ENCODE measurements at places on chromosomes 3 and 15.

DNA sequence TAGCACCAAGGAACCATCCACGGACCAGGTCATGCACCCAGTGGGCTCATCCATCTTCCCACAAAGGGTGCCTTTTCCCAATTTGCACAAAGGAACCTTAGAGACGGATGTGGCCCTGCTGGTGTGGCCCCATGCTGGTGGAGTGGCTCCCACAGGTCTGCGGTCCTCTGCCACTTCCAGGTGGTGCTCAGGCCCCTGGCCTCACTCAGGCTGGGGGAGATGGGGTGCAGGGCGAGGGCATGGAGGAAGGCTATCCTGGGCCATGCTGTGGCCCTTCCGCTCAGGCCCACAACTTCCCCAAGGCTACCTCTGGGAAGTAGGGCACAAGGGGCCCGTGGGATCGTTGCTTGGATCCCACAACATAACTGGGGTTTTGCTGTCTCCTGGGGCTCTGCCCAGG is 5.2 kb upstream of the SYNM start:
- no peak for DNase-seq

- DNase-seq: no peak
Observed at GRCh38 chr3:101513419-101513986, 491 bp upstream of the SENP7 start.

GRCh38 chr3:39138804-39139415 is 14.5 kb downstream of the CSRNP1 start:
- DNase-seq: no peak

DNA sequence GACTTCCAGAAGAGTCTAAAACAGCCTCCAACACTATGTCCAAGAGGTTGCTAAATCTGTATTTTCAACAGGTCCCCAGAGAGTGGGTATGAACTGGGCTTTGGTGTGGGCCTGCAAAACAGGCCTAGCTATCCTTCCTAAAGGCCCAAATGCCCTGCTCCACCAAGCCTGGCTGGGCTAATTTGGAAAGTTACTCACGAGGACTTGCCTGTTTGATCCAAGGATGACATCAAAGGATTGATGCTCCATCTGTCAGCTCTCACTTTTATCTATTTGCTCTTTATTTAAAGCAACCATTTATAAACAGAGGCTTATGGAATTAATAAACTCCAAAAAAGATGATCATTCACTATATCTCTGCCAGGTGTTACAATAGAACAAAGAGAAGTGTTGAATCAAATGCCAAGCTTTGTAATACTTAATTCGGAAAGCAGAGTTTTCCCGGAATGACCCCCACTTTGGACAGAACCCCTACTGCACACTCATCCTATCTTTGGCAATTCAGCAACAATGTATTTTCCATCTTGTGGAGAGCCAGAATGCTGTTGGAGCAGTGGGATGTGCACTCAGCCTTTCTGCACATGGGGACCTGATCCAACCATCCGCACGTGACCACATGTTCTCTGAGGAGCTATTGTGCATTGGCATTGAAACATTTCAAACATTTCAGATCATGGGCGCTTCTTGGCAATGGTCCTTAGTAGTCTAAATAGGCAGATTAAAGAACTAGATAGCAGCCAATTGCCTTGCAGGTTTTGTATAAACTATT is 163.3 kb upstream of the THBS1 start:
- DNase-seq: no peak

GRCh38 chr3:58651276-58651675 is 15.3 kb downstream of the FAM3D start:
- DNase-seq: no peak

DNA sequence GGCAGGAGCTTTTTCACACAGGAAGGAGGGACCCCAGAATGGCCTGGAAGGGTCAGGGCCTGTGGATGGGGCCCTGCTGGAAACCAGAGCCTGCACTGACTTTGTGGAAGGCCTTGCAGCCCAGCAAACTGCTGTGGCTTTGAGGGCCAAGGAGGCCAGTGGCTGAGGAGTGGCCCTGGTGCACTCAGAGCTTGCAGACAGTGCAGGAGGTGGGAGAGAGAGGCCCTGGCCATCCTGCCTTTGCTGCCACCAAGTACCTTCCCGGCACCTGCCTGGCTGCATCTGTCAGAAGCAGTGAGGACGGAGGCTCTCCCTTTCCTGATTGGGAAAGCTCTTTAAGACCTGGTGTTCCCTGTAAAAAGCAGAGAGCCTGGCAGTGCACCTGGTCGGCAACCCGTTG is 6.4 kb downstream of the PSTPIP1 start:
- no peak for DNase-seq

DNA sequence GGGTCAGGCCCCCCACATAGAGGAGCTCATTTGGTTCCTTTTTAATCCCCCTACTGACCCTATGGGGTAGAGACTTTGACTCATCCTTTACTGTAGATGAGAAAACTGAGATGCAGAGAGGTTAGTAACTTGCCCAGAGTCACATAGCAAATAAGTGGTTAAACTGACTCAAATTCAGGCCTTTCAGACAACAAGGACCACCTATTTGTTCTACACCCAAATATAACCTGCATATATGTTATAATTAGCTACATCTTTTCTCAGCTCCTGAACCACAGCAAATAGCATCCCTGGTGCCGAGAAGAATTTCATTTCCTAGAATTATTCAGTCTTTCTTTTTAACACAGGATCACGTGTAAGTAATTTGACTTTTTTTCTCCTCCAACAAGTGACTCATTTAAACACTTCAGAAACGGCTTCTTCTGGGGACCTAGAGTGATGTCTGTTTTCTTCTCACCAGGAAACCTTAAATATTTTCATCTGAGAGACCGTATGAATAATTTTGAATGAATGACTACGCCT is 57.4 kb downstream of the MGLL start:
- no peak for DNase-seq

DNA sequence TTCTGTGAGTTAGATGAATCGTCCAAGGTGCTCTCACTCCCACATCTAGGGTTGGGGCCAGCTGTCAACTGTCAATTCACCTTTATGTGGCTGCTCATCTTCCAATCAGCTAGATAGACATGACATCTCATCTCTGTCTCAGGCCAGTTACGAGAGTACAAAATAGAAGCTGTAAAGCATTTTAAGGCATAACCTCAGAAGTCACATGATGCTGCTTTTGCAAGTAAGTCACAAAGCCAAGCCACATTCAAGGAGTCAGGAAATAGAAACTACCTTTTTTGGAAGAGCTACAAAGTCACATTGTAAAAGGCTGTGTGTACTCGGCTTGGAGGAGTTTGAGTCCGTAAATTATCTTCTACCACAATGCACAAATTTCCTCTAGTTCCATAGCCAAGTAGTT is 5.1 kb upstream of the CCR1 start:
- DNase-seq: no peak

- no peak for DNase-seq
Observed at GRCh38 chr3:110099711-110100110, 762.4 kb upstream of the DPPA4 start.

GRCh38 chr3:79039192-79039591 is 728.6 kb downstream of the ROBO1 start:
- DNase-seq: no peak

DNA sequence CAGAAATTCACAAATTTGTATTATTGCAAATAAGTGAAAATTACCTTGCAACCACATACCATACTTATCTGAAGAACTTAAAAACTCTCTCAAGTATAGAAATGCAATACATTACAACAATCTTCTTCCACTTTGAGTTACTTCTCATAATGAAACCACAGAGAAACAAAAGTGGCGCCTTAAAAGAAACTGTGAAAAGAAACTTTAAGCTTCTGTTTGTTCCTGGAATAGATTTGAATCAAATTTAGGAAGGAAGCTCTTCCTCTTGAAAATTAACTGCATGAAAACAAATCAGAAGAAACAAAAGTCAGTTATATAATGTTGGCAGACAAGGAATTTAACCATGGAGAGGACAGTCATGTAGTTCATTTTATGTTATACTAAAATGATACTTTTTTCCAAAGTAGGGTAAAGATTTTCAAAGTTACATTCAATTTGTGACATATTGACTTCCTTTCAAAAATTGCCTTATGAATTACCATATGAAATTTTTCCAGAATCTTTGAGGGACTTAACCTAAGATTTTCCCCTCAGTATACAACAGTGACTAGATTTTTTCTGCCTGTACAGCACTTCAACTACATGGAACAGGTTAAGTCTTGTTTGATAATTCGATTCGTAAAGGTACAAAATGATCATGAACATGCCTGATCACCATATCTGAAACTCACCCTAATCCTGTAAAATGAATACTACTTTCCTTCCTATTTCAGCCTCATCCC is 57.6 kb upstream of the TNFSF10 start:
- DNase-seq: no peak

- DNase-seq: no peak
Observed at GRCh38 chr15:94075349-94075748, 156.0 kb upstream of the MCTP2 start.

All from activated T-cell treated with anti-CD3 and anti-CD28 coated beads for 24 hours (primary cell).